ENCODE measurements at places on chromosomes 3 and 15. TPM values are rescaled to one million over a fixed set of nuclear protein-coding genes. Genes with fewer than 3 reads are reported as not detected.

- peaks cover 21% of the 10 kb centered on the region for H3K4me1 ChIP-seq
- H3K27me3 ChIP-seq, result no peaks in the 10 kb centered on the region
- no peak overlapping the region for H3K27ac ChIP-seq
- no peak for DNase-seq
Observed at GRCh38 chr3:82004266-82004665, 242.8 kb upstream of the GBE1 start.

- peak overlapping the region; percentile 55 for H3K27ac ChIP-seq
- no peaks in the 10 kb centered on the region for H3K27me3 ChIP-seq
- no peak overlapping the region for H3K4me3 ChIP-seq
Observed at GRCh38 chr15:85742186-85742821, 52.4 kb downstream of the KLHL25 start.

- DNase-seq, result no peak
- H3K27ac ChIP-seq, result no peak overlapping the region
- no peak overlapping the region for H3K4me3 ChIP-seq
Observed at GRCh38 chr3:171789759-171790505, 20.4 kb downstream of the PLD1 start.

DNA sequence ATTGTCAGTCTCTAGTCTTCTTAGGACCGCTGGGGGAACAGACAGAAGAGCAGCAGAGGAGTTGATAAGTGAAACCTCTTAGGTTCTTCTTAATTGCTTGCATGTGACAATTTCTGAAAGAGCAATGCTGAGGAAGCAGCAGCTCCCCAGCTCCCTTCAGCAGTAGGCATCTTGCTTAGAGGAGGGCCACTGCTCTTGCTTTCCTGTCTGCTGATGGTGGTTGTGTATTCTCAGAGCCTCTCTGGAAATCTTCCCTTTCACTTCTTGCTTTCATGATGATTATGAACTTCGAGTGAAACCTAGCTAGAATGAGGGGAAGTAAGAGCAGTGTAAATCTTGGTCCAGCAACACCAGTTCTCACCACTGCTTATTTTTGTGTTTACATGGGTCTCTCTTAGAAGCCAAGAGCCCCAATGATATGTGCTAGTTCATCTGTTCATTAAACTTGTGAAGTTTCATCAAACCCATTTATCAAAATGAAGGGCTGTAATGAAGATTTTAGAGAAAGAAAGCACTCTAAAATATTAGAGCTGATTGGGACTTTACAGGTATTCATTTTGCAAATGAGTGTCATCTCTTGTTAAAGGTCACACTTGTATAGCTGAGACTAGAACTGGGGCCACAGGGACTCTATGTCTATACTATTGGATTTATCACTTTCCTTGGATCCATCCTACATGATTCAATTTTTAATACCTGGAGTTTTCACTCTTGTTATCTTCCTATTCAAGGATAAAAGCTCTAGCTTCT, 246.7 kb downstream of the LPP start:
- no peak overlapping the region for H3K27ac ChIP-seq
- DNase-seq, result no peak
- H3K27me3 ChIP-seq, result no peaks in the 10 kb centered on the region
- no peak overlapping the region for H3K4me3 ChIP-seq
- peaks cover 3% of the 10 kb centered on the region for H3K4me1 ChIP-seq

- H3K4me3 ChIP-seq, result no peak overlapping the region
- H3K36me3 ChIP-seq, result no peaks in the 10 kb centered on the region
- DNase-seq, result no peak
- no peaks in the 10 kb centered on the region for H3K27me3 ChIP-seq
Observed at GRCh38 chr3:153130312-153130977, 31.6 kb upstream of the RAP2B start.

DNA sequence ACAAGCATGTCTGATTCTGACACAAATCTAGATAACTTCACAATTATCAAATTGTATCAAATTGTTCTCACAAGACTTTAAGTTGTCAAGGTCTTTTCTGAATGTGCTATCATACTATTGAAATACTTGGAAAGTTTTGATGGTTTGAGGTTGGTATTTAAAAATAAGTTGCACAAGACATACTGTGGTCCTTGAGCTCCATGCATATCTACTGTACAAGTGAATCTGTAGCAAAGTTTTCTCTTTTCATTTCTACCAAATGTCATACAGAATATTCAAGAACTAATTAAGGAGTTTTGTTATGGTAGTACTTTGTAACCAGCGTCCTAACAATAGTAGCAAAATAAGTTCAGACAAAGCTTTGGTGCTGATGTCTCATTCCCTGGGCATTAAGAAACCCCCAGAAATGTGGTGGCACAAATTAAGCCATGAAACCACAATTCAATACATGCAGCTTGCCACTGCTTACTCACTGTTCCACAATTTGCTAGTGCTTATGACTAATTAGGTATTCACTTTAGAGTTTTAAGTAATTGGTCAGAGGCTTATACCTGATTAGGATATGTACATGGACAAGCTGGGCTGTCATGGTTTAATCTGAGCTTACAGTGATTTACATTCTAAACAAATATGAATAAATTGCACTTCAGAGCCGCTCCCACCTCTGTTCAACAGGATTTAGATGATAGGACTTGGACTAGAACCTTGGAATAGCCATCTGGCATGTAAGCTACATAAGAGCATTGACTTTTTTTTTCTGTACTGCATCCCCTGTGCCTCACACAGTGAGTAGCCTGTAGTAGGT, 8.8 kb downstream of the TBC1D23 start:
- peaks cover 12% of the 10 kb centered on the region for H3K4me1 ChIP-seq
- no peaks in the 10 kb centered on the region for H3K27me3 ChIP-seq
- no peaks in the 10 kb centered on the region for H3K36me3 ChIP-seq
- H3K4me3 ChIP-seq, result no peak overlapping the region
- no peak for DNase-seq

DNA sequence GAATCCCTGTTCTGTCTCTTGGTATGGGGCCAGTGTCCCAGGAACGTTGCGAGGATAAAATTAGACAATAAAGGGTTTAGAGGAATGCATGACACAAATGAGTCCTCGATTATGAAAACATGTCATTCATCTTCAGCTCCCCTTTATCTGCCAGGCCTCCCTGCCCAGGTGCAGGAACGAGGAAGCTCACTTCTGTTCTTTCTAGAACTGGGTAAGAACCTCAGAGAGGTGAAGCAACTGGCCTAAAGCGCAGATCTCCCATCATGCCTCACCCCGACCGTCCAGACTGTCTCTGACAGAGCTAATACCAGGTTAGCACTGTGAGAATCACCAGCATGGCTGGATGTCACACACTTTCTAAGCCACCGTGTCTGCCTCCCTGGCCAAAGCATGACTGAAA, 1.5 kb upstream of the ITIH1 start:
- DNase-seq, result no peak
- no peaks in the 10 kb centered on the region for H3K36me3 ChIP-seq
- no peaks in the 10 kb centered on the region for H3K27me3 ChIP-seq
- no peaks in the 10 kb centered on the region for H3K4me1 ChIP-seq

Gene MOBP
- total RNA-seq, result not detected

DNA sequence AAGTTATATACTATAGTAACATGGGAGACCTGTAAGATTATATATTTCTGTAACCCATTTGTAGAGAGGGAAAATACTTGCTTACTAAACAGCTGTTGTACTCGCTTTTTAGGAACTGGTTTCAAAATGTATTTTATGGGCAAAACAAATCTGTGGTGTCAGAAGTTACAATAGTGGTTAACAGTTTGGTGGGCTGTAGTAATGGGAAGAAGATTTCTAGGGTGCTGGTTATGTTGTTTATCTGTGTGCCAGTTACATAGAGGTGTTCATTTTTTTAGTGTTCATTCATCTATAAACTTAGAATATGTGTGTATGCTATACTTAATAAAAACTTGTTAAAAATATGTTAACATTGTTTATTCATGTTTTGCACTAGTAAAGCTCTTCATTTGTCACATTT, 42.1 kb downstream of the RNF111 start:
- H3K4me3 ChIP-seq, result no peak overlapping the region
- DNase-seq, result no peak
- H3K27me3 ChIP-seq, result no peaks in the 10 kb centered on the region
- H3K36me3 ChIP-seq, result no peaks in the 10 kb centered on the region
- no peaks in the 10 kb centered on the region for H3K4me1 ChIP-seq

GRCh38 chr15:58877999-58878825, 55.3 kb downstream of the SLTM start:
- no peak for DNase-seq
- peak overlapping the region; percentile 47 for H3K27ac ChIP-seq

- H3K4me3 ChIP-seq, result no peak overlapping the region
- H3K27ac ChIP-seq, result no peak overlapping the region
- no peak for DNase-seq
- H3K27me3 ChIP-seq, result no peaks in the 10 kb centered on the region
- no peaks in the 10 kb centered on the region for H3K4me1 ChIP-seq
Observed at GRCh38 chr3:17119201-17120072, 234.7 kb downstream of the PLCL2 start.

- no peaks in the 10 kb centered on the region for H3K27me3 ChIP-seq
- DNase-seq, result no peak
- H3K36me3 ChIP-seq, result no peaks in the 10 kb centered on the region
Observed at GRCh38 chr15:53565721-53566120, 193.7 kb downstream of the WDR72 start.

Gene B2M
- 183 TPM for total RNA-seq

GRCh38 chr15:64429448-64429847, 30.9 kb upstream of the ZNF609 start:
- peaks cover 13% of the 10 kb centered on the region for H3K27me3 ChIP-seq
- H3K4me3 ChIP-seq, result no peak overlapping the region
- no peak overlapping the region for H3K27ac ChIP-seq
- H3K4me1 ChIP-seq, result peaks cover 14% of the 10 kb centered on the region

DNA sequence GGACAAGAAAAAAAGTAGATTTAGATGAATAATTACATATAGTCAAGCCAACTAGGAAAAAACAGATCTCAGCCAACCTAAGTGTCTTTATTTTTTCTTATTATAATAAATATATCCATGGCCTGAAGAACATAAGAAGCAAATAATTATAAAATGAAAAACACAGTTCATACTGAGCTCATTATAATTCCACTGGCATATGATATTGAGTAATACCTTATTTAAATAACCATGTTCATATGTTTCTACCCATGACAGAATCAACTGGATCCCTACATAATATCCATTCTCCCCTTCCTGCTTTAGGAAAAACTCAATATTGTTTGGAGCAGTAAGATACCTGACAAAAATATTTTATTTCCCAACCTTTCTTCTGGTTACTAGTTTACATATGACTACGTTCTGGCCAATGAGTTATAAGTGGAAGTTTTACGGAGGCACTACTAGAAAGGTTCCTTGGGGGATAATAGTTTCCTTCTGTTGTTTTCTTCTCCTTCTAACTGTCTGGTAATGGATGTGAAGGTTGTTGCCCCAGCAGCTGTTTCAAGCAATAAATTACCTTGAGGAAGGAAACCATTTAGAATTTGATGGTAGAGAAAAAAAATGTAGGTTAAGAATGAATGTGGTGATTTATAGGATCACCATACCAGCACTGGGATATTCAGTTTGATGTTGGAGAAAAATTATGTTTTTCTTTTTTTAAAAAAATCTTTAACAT, 184.1 kb upstream of the MBNL1 start:
- H3K4me3 ChIP-seq, result no peak overlapping the region
- DNase-seq, result no peak
- no peaks in the 10 kb centered on the region for H3K27me3 ChIP-seq
- H3K27ac ChIP-seq, result no peak overlapping the region

Gene HERC2
- total RNA-seq, result 80.7 TPM

DNA sequence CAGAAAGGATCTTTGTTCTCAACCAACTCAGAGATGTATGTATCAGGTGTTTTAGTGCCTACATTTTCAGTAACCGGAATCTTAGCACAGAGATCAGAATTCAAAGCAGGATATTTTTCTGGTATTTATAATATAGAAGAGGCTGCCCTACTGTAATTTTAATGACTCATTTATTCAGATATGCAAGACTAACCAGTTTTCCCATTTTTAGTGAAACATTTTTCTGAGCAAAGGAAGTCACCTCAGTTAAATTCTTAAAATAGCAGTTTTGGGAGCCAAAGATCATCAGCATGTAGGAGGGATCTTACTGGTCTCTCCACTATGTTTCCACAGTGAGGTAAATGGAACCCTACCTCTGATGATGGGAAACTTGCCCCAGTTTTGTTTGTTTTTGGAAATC, 42.0 kb downstream of the SRP14 start:
- peaks cover 58% of the 10 kb centered on the region for H3K36me3 ChIP-seq
- DNase-seq, result no peak
- H3K4me3 ChIP-seq, result no peak overlapping the region
- no peaks in the 10 kb centered on the region for H3K4me1 ChIP-seq

Gene ANKRD34C
- not detected for total RNA-seq

Gene PHLDB2
- 35.3 TPM for total RNA-seq

DNA sequence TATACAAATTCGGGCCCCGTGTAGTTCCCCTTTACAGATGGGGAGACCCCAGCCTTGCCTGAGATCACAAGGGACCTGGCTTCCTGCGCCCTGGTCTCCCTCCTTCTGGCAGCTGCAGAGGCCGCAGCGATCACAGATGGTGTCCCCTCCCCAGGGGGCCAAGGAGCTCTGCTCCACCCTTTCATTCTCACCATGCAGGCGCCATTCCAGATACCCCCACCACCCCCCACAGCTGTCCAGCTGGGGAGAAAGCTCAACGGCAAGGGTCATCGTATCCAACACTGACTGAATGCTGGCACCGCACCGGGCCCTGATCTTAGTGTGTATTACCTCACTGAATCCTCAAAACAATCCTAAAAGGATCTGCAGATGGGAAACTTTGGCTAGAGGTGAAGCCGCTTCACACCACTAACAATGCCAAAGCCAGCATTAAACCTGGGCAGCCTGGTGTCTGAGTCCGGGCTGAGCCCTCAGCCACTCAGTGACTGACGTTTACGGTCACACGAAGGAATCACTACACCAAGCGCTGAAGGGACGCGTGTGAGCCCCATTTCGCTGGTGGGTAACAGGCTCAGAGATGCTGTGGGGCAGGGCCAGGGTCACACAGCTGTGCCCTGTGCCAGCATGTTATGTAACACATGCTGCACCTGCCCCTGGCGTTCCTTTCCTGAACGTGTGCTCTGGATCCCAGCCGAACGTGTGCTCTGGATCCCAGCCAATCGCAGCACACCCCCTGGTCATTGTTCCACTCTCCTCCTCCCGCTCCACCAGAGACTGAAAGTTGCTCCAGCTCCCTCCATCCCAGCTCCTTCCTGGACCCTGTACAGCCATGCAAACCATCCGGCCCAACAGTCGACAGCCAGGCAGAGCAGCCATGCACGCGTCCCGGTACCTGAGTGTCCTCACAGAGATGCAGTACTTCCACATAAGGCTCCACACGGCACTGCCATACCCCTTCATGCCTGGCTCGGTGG, 51.8 kb downstream of the IQSEC1 start:
- H3K27me3 ChIP-seq, result no peaks in the 10 kb centered on the region
- DNase-seq, result no peak
- H3K27ac ChIP-seq, result no peak overlapping the region

DNA sequence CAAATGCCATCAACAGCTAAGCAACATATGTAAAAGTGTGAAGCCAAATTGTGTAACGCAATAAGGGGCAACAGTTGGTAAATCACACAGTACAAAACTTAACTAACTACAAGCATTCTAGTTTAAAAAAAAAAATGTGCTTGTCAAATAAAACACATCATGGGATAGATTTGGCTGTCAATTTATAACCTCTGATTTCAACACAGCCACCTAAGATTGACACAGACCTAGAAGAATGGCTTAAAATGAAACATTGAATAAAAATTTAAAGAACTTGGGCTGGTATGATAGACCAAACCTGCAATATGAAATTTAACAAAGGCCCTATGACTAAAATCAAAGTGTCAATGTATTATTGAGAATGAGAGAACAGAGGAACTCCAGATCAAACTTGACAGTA, 148.4 kb downstream of the NR1I2 start:
- no peaks in the 10 kb centered on the region for H3K36me3 ChIP-seq
- H3K4me1 ChIP-seq, result no peaks in the 10 kb centered on the region
- no peaks in the 10 kb centered on the region for H3K27me3 ChIP-seq

Gene ASB14
- total RNA-seq, result not detected

All from GM23338 (cell line).